ENCODE measurements at places on chromosomes 12 and 14. TPM values are rescaled to one million over a fixed set of nuclear protein-coding genes. Genes with fewer than 3 reads are reported as not detected.

Gene UNC119B
- 18.2 TPM for total RNA-seq

Gene LRIG3
- 88.8 TPM for total RNA-seq

Gene TRIAP1
- total RNA-seq = 30.0 TPM

Gene MYO1H
- total RNA-seq = not detected

Gene ITPR2
- total RNA-seq = 79.5 TPM

Gene DCAF5
- 15.8 TPM for total RNA-seq

Gene DTX3
- 16.9 TPM for total RNA-seq

Gene OGFOD2
- total RNA-seq = 10.3 TPM

Gene GLIPR1L2
- 0.72 TPM for total RNA-seq

Gene SLC25A21
- total RNA-seq = 1.2 TPM

Gene ADGRD1
- total RNA-seq = 22.3 TPM

GRCh38 chr12:31000751-31001150 lies 72.9 kb upstream of the DDX11 start:
- DNase-seq = no peak

- peak; percentile 86 for DNase-seq
These were observed 91.0 kb downstream of the LRRC74A start for GRCh38 chr14:76917158-76917596.

DNA sequence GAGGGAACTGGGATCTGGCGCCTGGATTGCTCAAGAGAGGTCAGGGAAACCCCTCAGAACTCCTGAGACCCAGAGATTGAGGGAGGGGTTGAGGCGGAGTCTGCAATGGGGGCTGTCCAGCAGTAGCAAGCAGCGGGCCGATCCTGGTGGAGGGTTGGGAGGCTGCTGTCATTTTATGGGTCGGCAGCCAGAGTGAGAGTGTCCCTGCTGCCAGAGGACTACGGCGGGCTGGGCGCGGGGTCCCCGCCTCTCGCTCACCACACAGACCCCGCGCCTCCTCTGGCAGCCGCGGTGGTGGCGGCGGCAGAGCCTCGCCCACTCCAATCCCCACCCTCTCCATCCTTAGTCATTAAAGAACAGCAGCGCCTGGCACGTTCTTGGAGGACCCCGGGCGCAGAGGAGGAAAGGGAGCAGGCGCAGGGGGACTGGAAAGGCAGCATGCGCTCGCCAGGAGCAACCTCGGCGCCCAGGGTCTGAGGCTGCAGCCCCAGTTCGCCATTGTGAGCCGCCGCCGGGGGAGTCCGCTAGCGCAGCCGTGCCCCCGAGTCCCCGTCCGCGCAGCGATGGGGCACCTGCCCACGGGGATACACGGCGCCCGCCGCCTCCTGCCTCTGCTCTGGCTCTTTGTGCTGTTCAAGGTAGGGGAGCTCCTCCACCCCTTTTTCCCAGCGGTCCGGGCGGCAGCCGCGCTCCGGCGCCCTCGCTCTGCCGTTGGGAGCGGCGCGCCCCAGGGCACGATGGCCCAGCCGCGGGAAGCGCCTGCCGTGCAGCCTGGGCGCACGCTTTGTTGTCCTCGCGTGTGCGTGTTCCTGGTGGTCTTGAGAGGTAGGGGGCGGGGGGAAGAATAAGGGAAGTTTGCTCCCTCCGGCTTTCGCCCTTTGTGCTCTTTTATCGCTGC lies at the start of gene PTPRO:
Gene PTPRO (plus strand): TSS at position 345 of the 898 bp plus-strand sequence.
- no peak for DNase-seq

DNA sequence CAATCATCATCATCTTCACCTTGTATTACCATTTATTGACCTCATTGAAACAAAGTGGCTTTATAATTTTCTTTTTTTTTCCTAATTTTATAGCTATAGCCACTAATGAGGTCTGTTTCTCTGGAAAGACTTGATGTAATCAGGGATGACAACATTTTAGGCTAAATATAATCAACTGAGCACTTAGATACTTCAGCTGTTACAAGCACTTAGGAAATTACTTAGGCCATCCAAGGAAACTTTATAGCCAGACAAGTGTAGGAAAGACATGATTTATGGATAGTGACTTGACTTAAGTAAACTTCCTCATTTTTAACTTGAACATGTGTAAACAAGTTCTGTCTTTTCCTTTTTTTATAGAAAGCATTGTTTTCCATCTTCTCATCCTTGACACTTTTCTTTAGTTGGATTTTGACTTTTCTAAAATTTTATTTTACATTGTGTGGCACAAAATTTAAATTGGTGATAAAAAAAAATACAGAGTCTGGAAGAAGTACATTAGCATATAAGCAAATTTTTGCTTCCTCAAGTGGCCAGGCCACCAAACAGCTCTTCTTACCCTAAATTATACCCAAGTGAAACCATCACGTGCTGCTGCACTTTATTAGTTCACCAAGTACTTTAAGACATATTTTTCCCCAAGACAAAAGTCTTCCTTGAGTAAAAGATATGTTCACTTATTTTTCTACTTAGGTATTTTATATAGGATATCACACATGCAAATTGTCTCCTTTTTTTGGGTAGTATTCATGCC lies 15.1 kb downstream of the CPNE8 start:
- DNase-seq = no peak

GRCh38 chr12:4505376-4505986 lies 33.2 kb upstream of the RAD51AP1 start:
- DNase-seq = peak; percentile 26

- DNase-seq = no peak
These were observed 11.5 kb downstream of the FICD start for GRCh38 chr12:108526482-108527165.

DNA sequence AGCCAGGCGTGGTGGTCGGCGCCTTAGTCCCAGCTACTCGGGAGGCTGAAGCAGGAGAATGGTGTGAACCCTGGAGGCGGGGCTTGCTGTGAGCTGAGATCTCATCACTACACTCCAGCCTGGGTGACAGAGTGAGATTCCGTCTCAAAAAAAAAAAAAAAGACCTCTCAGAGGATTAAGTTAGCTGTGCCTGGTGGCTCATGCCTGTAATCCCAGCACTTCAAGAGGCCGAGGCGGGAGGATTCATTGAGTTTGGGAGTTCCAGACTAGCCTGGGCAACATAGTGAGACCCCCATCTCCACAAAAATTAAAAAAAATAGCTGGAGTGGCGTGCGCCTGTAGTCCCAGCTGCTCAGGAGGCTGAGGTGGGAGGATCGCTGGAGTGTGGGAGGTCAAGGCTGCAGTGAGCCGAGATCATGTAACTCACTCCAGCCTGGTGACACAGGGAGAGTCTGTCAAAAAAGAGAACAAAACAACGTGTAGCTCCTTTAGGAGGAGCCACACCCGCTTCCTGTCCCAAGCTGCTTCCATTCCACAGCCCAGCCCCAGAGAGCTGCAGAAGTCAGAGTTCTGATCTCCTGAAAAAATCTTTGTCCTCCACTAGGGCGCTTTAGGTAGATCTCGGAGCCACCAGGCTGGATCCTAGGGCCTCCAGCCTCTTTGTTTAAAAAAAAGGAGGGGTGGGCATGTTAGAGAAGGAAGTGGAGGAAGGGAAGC lies 11.5 kb upstream of the ULK1 start:
- DNase-seq = no peak

DNA sequence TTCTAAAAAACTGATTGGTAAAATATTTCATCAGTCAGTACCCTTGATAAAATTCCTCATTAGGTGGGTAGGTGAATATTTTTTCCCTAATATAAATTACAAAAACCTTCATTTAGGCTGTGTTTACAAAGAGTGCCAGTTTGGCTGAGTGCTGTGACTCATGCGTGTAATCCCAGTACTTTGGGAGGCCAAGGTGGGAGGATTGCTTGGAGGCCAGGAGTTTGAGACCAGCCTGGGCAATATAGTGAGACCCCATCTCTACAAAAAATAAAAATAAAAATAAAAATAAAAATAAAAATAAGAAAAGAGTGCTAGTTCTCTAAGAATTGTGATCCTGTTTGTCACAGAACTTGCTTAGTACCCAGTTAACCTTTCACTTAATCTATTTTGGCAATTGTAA lies 398.4 kb upstream of the RGS6 start:
- no peak for DNase-seq

- no peak for DNase-seq
These were observed 2.2 kb upstream of the PTGDR start for GRCh38 chr14:52265253-52265652.

GRCh38 chr12:52074971-52075724 lies 4.4 kb upstream of the SMIM41 start:
- DNase-seq = no peak

DNA sequence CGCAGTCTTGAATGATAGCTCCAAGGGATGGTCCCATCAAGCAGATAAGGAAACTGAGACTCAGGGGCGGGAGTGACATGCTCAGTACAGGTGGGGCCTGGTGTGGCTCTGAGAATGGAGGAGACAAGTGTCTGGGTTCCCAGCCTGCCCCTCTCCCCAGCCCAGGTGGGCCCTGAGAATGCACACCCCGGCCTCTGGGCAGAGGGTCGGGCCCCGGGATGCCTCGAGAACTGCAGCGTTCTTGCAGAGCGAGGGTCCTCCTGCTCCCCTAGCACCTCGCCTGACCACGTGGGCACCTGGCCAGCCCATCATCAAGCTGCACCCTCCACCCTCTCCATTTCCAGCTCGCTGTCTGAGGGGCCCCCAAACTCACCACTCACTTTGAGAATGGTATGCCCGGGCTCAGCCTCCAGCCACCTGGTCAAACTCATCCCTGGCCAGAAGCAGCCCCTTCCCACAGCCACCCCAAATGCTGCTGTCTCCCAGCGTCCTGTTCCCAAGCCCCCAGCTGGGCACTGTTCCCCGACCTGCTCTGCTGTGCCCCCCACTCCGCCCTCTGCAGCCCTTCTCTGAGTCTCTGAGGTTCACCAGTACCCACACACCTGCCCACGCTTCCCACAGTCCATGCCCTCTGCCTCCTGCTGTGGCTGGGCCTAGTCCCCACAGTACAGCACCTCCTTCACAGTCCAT lies 44.3 kb downstream of the CYP46A1 start:
- no peak for DNase-seq

- no peak for DNase-seq
These were observed 13.5 kb downstream of the OLR1 start for GRCh38 chr12:10158406-10158805.

DNA sequence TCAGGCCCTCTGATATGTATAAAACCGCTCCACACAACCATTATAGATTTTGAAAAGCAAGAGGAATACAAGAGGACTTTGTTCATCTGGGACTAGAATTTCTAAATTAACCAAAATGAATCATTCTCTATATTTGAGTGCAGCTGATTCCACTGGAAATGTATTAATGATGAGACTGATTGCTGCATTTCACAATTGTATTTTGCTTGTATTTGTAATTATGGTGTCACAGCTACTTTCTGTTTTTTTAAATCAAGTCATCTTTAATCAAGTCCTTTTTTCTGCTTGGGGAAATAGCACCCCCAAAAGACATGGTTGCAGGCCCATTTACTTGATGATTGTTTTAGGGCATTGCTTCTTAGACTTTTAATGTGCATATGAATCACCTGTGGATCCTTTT lies 162.4 kb downstream of the KICS2 start:
- no peak for DNase-seq

DNA sequence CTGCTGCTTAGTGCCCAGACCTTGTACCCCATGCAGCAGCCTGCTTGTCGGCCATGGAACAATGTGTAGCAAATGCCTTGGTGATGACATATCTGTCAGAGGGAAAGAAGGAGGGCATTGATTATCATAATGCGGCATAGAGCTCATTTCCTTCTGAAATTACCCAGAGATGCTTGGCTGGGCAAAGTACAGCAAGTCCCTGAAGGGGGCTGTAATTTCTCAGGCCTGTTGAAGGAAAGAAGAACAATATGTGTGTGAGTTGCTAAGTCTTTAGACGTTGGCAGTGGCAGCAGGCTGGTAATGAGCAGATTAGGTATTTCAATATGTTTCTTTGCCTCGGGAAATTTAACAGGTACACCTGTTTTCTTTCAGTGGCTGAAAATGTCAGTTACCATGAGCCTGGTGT lies 128.6 kb downstream of the CRADD start:
- DNase-seq = no peak

- no peak for DNase-seq
These were observed 324.3 kb downstream of the CACNA1C start for GRCh38 chr12:2376908-2377657.

GRCh38 chr12:65966852-65967593 lies 142.7 kb downstream of the HMGA2 start:
- no peak for DNase-seq

- no peak for DNase-seq
These were observed 17.6 kb upstream of the CHST11 start for GRCh38 chr12:104439137-104439536.

- no peak for DNase-seq
These were observed 92.8 kb downstream of the SLC15A5 start for GRCh38 chr12:16184681-16185080.

DNA sequence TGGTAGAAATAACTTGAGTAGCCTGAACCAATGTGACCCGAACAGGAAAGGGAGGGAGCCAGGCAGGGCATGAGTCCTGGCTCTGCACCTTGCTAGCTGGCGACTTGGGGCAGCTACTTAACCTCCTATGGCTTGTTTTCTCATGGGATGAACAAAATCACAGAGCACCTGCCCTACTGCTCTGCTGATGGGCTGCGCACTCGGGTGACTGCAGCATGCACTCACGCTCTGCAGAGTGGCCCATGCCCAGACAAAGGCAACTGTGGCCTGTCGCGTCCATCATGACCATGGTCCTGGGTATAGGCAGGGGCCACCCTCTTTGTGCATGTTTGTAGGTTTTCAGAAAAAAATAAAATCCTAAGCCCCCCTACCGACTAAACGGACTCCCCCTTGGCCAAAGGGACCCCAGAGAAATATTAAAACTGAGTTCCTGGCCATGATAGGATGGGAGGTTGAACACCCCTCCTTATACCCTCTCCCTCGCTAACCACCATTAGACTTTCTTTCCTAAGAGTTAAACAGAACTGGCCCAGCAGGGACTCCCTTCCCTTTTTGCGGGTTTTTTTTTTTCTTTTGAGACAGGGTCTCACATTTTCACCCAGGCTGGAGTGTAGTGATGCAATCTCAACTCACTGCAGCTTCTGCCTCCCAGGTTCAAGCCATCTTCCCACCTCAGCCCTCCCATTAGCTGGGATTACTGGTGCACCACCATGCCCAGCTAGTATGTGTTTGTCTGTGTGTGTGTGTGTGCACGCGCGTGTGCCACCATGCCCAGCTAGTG lies 32.5 kb downstream of the VWF start:
- no peak for DNase-seq
